ENCODE measurements at places on chromosomes 2 and 18.

DNA sequence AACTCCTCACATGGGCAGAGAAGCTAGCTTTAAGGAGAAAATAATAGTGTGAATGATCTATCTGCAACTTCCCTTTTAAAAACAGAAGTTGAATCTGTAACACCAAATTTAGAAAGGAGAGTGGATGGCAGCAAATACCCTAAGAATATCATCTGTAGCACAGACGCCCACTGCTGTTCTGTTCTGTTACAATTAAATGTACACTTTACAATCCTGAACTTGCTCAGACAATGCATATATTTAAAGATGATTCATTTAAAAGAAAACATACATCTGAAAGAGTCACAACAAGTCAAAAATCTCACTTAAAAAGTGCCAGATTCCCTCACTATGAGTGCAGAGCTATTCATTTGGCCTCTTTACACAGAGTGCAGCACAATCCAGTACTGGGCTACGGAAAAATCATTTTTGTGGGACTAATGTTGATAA lies 8.0 kb upstream of the SERTAD2 start:
- no peak for DNase-seq

- DNase-seq: no peak
Observed at GRCh38 chr2:149175956-149176355, 137.5 kb downstream of the LYPD6B start.

DNA sequence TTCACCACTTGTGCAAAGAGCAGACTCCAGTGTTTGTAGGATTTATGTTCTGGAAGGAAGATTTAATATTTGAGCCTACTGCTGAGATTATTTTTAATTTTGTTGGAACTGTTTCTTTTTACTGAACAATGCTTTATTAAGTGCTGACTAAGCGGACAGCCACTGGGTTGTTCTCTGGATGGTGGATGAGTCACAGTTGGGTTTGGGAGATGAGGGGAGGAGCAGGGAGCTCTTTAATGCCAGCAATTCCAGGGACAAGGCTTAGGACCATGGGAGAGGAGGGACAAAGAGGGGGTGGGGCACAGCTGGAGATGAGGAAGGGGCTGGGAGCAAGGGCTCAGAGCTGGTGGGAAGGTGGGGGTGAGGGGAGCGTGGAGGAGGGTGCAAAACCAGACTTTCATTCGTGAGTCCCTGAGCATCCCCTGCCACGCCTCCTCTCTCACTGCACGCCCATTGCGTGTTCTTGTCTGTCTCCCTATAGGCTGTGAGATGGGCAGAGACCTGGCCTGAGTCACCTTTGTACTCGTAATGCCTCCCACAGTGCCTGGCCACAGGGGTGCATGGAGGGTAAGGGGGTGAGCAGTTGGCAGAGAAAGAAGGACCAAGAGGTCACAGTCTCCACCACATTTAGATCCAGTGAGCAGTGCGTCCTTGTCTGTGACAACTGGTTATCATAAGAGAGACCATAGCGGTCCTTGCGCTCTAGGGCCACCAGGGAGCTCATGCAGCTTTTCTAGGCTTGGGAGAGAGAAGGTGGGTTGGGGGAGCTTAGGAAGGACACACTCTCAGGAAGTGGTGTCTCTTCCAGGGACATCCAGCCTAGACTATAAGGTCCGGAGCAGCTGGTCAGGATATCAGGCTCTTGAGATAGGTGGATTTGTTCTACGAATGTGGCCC lies 18.4 kb downstream of the SLC4A3 start:
- DNase-seq: no peak

DNA sequence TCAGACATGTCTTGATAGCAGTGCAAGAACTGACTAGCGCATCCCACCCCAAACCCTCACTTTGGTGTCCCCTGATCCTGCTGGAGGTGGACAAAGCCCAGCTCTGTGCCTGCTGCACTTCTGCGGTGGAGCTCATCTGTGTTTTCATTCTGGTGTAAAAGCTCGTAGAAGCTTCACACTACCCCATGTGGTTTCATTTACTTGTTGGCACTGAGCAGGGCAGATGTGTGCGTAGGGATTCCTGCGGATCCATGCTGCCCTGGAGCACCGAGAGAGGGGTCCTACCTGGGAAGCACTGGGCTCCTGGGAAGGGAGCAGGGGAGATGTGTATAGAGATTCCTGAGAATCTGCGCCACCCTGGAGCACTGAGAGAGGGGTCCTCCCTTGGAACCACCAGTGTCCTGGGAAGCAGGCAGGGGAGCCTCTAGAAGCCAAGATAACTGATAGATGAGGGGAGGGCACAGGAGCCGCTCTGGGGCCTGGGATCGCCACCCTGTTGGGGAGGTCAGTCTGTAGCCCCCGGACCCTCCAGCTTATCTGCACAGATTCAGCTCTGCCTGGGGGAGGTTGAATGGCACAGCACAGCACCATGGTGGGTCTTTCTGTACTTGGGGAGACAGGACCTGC lies 106.9 kb upstream of the OTOS start:
- no peak for DNase-seq

DNA sequence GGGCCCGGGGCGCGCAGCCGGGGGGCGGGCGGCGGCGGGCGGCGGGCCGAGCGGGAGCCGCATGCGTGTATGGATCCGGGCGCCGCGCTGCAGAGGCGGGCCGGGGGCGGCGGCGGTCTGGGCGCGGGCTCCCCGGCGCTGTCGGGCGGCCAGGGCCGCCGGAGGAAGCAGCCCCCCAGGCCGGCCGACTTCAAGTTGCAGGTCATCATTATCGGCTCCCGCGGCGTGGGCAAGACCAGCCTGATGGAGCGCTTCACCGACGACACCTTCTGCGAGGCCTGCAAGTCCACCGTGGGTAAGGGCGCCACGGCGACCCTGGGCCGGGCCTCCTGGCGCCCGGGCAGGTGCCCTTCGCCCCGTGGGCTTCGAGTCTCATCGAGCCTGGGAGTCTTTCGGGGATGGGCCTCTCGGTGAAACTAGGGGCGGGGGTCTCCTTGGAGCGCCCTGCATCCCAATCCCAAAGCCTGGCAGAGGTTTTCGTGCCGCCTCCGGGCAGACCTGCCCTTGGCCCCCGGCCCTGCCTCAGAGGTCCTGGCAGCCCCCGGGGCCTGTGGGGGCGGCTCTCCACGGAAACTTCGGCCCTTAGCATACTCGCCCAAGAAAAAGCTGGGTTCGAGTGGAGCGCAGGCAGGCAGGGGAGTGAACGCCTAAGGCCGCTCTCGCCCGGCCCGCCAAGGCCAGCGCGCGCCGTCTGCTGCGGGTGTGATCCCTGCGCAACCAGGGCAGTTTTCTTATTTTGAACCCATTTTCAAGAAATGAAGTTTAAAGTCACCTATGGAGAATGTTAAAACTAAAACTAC lies 622 bp downstream of the RAB12 start:
- no peak for DNase-seq

GRCh38 chr2:236565879-236566402 lies 3.7 kb upstream of the ACKR3 start:
- no peak for DNase-seq

DNA sequence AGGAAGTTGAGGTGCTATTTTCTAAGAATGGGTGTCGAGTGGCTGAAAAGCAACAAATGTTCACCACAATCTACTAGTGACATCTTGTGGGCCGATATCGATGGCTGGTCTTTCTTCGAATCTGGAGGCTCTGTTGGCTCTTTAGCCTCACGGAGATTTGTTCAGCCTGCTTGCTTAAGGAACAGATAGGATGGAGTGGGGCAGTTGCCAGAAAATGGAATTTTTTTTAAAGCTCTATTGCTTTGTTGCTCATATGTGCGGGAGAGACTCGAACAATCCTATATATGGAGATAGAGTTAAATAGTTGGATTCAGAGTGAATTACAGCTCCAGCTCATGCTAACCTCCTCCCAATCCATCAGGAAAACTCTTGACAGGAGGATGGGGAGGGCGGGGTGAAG lies 70.9 kb upstream of the LYPD6B start:
- no peak for DNase-seq

DNA sequence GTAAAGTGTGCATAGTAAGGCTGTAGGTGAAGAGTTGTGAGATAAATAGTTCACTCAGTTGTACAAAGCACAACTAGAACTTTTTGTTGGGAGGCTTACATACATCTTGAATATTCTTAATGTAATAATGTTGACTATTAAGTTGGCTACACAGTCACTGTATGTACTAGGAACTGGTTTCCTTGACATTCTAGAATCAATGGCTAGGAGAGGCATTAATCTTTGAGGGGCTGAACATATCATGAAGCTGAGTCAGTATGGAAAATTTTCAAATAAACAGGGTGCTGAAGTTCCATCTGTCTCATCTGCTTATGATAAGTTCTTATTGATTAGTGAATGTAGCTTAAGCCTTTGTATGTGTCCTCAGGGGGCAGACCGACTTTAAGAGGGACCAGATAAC lies 23.4 kb downstream of the METTL21A start:
- no peak for DNase-seq

DNA sequence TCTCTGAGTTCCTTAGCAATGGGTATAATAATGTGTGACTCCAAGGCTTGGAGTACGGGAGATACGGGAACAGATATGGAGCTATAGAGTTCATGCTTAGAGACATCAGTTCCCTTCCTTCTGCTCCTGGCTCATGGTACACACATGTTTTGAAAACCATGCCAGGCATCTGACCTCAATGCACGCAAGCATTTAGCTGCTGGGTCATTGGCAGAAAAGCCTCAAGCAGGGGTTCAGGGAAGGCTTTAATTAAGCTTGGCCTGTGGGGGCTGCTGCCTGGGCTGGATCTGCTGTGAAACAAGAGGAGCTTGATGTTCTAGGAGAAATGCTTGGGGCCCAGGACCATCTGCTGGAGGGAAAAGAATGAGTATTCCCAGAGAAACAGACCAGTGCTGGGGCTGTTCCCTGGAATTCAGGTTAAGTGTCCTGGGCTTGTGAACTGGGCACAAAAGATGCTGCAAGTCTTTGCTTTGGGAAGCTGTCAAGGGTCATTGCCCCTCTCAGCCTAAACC lies 3.2 kb downstream of the ALLC start:
- no peak for DNase-seq

- no peak for DNase-seq
Observed at GRCh38 chr18:65436430-65436829, 314.4 kb upstream of the CDH7 start.

DNA sequence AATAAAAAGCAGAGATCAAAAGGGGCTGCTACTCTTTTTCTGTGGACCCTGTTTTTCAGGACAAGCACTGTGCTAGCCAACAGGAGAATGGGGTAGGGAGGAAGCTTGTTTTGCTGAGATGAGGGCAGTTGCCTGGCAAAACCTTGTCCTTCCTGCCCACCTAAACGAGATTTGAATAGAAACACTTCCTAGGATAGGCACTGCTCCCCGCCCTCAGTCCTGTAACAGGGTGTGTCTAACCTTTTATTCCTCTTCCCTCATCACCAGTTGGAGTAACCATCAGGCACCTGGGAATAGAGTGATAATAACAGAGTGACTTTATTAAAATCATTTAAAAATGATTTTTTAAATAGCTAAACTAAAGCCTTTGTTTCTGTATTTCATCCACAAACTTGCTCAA lies 368.8 kb downstream of the LNPK start:
- no peak for DNase-seq

- peak; percentile 21 for DNase-seq
Observed at GRCh38 chr2:66490588-66491001, 55.7 kb downstream of the MEIS1 start.

Data from globus pallidus (tissue), 1 donor.